ENCODE measurements at places on chromosomes 3 and 15.
A peak's percentile ranks its signal among the peaks of the same experiment; 100 is the strongest.

DNA sequence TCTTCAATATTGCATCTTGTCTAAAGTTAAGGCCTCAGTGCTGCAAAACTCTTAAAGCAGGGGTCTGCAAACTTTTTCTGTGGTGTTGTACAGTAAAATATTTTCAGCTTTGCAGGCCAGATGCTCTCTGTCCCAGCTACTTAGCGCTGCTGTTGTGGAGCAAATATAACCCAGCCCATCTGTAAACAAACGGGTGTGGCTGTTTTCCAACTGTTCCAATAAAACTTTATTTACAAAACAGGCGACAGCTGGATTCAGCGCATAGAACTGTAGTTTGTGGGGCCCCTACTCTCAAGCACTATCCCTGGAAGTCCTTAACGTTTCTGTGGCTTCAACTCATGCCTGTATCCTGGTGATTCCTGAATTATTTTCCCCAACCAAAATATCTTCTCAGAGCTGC, 365.0 kb downstream of the FOXP1 start:
- no peak for DNase-seq

GRCh38 chr15:36911322-36911944, 188.9 kb downstream of the MEIS2 start:
- no peak for DNase-seq

DNA sequence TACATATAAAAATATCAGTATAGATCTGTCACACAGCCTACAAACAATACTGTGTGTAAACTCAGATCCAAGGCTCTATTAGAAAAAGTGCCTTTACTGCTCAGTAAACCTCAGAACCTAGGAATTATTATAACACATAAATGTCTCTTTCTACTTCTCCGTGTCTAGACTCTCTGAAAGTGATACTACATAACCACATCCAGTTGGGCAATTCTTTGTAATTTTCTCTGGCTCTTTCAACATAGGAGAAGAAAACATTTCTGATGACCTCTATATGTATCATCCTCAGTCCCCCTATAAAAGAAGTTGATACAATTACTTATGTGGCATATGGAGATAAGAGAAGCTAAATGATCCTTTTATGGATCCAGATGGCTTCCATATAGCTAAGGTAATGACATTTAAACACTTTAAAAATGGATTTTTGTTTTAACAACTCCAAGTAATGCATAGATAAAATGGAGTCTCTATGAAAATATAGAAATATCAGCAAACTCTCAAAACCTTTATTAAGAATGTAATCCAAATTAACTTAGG, 104.5 kb downstream of the LSAMP start:
- no peak for DNase-seq

GRCh38 chr3:120147072-120147871, 53.0 kb upstream of the GSK3B start:
- DNase-seq: no peak

- DNase-seq: no peak
These were observed 38.8 kb downstream of the SPG21 start for GRCh38 chr15:64950888-64951287.

DNA sequence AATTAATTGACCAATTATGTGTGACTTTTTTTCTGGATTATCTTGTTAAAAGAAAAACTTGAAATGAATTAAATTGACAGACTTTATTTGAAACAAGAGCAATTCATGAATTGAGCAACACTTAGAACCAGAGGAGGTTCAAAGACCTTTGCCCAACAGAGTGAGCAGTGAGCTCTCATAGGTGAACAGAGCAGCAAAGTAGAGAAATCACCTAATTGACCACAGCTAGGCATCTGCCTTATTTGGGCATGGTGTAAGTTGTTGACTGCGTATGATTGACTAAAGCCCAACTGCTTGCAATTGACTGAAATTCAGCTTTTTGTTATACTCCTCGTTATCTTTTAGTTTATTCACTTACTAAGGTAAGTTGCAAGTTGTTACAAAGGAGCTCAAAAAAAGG, 1216.0 kb upstream of the ALCAM start:
- peak; percentile 61 for DNase-seq
